AG04450 (cell line): ENCODE measurements at places on chromosomes 5 and 9.
A peak's percentile ranks its signal among the peaks of the same experiment; 100 is the strongest.

DNA sequence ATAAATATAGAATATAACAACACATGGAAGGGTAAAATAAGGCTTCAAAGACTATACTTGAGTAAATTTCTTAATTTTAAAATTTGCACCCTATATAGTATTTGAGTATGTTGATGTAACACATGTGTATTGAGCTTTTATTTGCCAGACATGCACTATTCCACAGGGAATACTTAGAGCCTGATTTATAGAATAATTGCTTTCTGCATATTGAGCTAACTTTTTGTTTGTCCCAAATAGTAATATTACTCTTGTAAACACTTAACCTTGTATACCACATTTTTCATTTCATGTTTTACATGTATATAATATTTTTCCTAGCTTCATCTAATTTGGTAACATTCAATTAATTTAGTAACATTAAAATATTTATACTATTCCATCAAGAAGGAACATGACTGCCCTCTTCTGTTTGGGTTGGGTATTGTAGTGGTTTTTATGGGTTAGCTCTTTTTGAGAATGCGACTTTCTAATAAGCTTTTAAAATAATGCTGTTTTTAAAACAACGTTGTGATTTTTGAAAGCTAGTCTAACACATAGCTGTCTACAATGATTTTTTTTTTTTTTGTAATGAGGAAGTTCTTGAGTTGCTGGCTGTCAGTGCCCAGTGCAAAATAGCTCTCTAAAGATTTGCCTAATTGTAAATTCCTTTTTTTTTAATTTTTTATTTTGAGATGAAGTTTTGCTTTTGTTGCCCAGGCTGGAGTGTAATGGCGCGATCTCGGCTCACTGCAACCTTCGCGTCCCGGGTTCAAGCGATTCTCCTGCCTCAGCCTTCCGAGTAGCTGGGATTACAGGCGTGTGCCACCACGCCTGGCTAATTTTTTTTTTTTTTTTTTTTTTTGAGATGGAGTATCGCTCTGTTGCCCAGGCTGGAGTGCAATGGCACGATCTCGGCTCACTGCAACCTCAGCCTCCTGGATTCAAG, 4.8 kb downstream of the SUB1 start:
- DNase-seq = no peak

GRCh38 chr5:149550268-149550583, 1.0 kb downstream of the CSNK1A1 start:
- DNase-seq = no peak

- DNase-seq = no peak
Measured at GRCh38 chr5:176492431-176492830, 44.2 kb downstream of the FAF2 start.

DNA sequence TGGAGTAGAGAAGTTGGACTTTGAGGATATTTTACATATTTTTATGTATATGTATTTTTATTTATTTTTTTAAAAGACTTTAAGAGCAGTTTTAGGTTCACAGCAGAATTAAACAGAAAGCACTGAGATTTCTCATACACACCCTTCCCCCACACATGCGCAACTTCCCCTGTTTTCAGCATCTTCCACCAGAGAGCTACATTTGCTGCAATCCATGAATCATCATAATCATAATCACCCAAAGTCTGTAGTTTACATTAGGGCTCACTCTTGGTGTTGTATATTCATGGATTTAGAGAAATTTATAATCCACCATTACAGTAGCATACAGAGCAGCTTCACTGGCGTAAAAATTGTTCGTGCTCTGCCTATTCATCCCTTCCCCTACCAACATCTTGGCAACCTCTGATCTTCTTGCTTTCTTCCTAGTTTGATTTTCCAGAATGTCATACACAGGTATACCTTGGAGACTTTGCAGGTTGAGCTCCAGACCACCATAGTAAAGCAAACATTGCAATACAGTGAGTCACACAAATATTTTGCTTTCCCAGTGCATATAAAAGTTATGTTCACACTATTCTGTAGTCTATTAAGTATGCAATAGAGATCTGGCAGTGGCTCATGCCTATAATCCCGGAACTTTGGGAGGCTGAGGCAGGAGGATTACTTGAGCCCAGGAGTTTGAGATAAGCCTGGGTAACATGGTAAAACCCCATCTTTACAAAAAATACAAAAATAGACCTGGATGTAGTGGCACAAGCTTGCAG, 9.6 kb upstream of the CCDC171 start:
- DNase-seq = no peak

DNA sequence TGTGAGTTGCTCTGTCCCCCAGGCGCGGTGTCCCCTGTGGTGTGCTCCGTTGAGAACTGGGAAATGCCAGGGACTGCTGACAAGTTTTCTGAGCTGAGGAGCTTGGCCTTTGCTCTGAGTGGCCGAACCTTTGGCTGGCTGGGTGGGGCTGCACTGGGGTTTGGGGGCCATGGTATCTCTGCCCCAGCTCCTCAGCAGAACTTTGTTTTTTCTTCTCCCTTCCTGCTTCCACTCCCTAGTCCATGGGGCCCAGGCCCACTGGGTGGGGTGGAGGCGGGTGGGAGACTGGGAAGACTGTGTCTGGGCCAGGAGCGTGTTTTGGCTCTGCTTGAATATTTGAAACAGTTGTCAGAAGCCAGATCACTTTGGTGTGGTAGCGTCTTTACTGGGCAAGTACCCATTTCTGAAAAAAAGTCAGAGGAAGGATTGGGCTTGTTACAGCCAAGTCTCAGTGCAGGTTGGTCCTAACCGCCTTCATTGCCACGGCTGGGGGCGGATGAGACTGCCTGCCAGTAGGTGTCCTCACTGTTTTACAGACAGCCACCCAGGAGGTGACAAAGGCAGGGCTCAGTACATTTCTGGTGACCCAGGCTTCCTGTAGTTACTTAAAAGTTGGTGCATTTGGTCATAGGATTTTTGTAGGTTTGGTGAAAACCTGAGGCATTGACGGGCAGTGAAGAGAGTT, 92.7 kb downstream of the DAB2IP start:
- DNase-seq = no peak

DNA sequence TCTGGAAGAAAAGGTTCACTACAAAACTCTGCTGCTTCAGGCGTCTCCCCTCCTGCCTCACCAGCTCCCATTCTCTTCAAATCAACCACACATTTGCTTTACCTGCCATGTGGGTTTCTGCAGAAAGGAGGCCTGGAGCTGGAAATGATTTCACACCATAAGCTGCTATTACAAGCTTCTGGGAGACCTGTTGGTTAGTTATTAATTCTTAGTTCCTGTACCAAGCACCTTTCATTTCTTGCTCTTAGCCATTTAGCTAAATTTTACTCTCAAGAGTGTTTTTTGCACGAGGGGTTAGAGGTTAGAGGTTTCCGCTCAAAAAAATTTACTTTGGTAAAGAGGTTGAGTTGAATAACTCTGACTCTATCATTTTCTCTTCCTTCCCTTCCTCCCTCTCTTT, 70.3 kb downstream of the MAP1B start:
- no peak for DNase-seq

GRCh38 chr9:126301985-126302603, 24.5 kb upstream of the MVB12B start:
- peak; percentile 37 for DNase-seq

DNA sequence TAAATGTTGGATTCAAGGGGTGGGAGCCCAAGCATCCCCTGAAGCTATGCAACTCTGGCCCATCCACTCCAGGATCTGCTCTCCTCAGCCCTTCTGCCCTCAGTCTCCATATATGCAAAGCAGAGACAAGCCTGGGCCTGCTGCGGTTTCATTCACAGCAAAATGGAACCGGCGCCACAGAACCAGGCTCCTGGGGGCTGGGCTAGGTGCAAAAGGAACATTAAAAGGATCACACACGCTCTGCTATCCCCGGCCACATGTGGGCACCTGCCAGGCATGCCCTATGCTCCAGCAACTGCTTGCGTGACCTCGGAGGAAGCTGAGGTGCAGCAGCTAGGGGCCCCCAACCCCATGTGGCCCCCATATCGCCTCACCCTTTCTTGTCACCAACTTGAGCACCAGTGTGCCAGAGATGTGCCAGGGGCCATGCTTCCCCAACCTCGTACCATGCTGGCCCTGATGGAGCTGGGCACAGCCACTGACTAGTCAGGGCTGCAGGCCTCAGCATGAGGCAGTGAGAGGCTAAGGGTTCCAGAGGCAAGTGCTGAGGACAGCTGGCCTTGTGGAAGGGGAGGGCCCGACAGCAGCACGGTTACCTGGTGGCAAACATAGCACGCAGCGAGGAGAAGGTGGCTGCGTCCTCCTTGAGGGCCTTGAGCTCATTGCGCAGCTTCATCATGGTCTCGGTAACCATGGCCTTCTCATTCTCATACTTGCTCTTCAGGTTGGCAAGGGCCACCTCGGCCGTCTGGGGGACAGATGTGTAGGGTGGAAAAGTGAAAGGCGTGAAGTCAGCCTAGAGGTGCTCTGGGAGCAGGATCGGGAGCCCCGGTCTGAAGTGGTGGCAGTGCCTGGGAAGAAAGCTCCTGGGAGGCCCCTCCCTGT, 47.2 kb downstream of the BICD2 start:
- no peak for DNase-seq

DNA sequence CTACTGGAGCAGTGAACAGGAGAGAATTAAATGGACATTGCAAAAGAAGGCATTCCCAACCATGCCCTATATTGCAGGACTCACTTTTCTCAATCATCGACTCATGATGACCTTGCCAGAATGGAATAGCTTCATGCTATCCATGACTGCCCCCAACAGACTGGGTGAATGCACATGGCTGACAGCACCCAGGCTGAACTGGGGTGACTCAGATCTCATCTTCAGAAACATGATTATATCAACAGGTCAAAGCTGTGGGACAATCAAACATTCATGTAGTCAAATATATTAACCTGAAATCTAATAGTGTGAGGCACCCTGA, 34.7 kb upstream of the MIER3 start:
- no peak for DNase-seq

DNA sequence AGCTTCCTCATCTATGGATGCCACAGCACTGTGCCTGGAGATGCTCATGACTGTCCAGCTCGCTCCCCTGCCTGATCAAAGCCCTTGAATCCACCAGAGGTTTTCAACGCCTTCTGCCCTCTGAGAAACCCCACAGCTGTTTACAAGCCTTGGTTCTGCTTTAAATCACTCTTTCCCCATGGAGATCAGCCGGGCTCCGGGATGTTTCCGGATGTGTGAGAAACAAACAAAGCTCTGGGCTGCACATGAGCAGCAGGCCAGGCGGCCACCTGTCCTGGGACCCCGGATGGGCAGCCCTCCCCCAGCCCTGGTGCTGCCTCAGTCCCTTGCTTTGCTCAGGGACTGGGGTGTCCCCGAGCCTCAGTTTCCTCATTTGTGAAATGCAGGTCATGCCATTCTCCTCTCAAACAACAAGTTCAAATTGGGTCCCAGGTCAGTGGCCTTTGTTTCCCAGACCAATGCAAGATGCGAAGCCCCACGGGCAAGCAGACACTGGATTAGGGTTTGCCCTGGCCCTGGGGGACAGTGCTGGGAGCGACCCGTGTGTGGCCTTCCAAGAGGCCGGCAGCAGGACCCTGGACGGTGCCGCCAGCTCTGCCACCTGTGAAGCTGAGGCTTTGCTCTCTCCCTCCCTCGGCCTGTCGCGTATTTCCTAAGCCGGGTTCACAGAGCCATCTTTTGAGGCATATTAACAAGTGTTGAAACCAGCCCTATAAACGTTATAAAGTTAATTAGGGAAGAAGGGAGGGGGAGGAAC, 42.4 kb upstream of the PHYKPL start:
- no peak for DNase-seq

DNA sequence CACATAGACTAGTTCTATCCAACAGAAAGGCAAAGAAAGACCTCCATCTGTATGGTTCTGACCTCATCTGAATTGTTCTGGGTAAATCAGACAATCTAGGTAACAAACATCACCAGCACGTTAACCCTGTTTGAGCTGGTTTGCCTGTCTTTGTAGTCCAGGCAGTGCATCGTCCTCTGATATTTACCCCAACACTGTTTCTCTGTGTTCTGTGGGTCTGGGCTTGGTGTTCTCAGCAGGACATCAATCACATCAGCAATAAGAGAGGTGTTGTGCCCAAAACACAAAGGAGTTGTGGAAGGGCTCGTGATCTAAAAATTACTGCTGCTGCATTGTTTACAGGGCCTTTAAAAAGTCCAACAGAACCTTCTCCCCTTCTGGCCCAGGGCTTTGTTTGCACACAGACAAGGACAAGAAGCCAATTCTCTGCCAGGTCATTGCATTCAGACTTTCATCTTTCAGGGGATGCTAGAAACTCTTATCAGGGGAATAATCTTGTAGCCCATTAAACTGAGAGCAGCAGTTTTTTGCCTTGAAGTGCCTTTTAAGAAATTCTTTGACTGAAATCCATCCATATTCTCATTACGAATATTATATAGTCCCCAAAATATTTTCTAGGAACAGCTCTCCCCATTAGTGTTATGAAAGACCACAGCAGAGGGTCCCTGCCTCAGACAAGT, 30.5 kb upstream of the MAP1B start:
- DNase-seq = no peak

DNA sequence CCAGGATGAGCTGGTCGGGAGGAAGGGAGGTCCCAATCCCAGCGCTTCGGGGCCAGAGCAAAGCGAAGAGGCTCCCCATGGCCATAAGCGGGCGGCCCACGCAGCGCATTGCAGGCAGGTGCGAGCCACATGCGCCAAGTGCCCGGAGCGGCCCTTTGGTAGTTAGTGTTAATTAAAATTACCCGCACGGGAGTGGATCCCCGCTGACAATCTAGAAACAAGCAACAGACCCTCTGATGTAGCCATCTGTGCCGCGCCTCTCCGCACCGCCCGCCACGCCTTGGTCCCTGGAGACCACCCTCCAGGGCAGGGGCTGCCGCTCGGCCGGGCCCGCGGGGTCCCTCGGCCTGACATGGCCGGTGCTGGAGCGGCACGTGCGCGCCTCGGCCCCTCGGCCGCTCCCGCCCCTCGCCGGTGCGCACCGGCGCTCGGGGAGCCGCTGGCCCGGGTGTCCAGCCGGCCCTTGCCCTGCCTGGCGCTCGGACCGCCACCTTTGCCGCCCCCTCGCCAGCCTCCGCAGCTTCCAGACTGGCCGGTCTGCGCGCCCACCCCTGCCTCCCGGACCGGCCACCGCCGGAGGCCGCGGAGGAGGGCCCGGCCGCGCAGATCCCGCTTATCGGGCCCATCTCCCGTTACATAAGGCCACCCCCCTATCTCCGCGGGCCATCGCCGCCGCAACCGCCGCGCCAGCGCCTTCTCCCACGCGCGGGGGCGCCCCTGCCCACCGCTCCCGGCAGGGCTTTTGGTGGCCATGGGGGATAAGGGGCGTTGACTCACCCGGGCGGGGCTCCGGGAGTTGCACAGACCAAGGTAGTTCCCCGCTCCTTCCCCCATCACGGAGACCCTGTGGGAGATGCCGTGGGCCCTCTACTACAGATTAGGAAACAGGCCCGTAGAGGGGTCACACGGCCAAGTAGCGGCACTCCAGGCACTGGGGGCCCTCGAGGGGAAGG, 1.9 kb upstream of the IL13 start:
- DNase-seq = no peak

DNA sequence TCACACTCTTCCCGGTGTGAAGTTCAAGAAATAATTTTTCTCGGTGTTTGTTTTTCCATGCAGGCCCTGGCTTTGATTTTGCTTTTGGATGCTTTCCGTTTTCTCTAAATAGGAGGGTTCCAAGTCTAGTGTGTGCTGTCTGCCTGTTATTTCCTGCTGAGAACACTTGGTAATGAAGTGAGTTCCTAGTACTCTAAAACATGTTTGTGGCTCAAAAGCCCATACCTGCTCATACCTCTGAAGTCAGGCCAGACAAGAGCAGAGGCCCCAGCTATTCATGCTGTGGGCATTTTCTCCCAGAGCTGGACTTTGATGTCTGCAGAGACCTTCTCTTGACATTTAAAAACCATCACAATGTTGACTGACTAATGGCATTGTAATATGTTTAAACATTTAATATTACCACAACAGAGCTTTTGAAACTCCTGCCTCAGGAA, 211.2 kb downstream of the GOLPH3 start:
- no peak for DNase-seq

GRCh38 chr9:108551030-108551841, 304.6 kb downstream of the ACTL7B start:
- DNase-seq = peak; percentile 73
